ENCODE measurements at places on chromosomes 1 and 21. TPM values are rescaled to one million over a fixed set of nuclear protein-coding genes. Genes with fewer than 3 reads are reported as not detected.

DNA sequence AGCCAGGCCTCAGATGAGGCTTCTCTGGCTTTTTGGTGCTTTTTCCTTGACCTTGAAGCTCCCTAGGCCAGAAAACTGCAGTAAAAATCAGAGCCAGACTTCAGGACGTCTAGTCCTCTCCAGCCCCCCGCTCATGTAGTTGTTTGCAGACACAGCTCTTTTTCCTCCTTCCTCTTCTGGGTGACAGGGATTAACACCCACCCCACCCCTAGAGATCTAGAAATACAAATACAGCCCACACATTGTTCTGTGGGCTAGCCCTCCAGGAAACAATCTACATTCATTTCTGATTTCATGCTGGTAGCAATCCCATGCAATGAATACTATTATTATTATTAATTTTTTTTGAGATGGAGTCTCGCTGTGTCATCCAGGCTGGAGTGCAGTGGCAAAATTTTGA is 9.9 kb upstream of the CLSTN1 start:
- H3K27me3 ChIP-seq: peaks cover 3% of the 10 kb centered on the region
- H3K4me3 ChIP-seq: no peak overlapping the region
- peaks cover 15% of the 10 kb centered on the region for H3K4me1 ChIP-seq
- H3K36me3 ChIP-seq: no peaks in the 10 kb centered on the region

DNA sequence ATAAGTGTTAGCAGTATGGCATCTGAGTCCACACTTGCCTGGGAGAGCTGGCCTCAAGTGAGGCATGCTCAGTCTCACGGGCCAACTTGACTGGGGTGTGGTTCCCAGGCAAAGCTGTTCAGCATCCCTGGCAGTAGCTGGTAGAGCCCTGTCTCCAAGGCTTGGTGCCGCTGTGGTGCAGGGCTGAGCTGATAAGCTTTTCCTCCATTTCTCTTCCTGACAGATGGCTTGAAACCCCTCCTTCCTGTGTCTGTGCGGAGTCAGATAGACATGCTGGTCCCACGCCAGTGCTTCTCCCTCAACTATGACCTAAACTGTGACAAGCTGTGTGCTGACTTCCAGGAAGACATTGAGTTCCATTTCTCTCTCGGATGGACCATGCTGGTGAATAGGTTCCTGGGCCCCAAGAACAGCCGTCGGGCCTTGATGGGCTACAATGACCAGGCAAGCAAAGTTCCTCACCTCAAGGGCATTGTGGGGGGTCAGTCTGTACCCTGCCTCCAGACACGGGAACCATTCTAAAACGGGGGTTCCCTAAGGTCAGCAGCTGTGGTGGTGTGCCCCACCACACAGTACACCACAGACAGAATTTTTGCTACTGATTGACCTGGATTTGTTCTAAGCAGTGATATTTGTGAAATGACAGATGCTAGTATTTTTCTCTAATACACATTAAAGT is 13.7 kb upstream of the MIIP start:
- H3K27ac ChIP-seq: no peak overlapping the region
- H3K36me3 ChIP-seq: peaks cover 11% of the 10 kb centered on the region
- H3K4me1 ChIP-seq: no peaks in the 10 kb centered on the region
- no peak overlapping the region for H3K4me3 ChIP-seq
- DNase-seq: no peak

- peaks cover 23% of the 10 kb centered on the region for H3K4me1 ChIP-seq
- no peak overlapping the region for H3K4me3 ChIP-seq
- H3K27ac ChIP-seq: no peak overlapping the region
- peaks cover 5% of the 10 kb centered on the region for H3K27me3 ChIP-seq
- DNase-seq: no peak
- no peaks in the 10 kb centered on the region for H3K36me3 ChIP-seq
These were observed 123.7 kb downstream of the FOXD2 start for GRCh38 chr1:47561523-47562007.

- no peak for DNase-seq
- H3K4me3 ChIP-seq: no peak overlapping the region
- H3K4me1 ChIP-seq: peaks cover 18% of the 10 kb centered on the region
- H3K36me3 ChIP-seq: no peaks in the 10 kb centered on the region
- H3K27ac ChIP-seq: no peak overlapping the region
These were observed 276.6 kb downstream of the NFIA start for GRCh38 chr1:61358770-61359455.

DNA sequence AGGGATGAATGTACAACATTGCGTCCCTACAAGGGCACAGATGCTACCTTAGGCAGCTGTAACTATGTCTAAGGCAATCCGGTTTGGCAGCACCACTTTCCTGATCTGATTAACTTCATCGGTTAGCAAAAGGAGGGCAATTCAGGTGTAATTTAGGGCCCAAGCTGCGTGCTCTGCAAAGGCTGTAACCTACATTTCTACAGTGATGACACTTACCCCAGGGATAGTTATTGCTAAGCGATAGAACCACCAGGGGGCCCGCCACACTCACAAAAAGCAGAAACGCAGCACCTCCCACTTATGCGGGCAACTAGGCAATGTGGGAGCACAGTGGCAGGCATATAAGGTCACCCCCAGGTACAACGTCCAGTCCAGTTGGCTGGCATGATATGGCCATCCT is 113.5 kb downstream of the GDAP2 start:
- peaks cover 3% of the 10 kb centered on the region for H3K4me1 ChIP-seq
- H3K4me3 ChIP-seq: no peak overlapping the region
- H3K27me3 ChIP-seq: peaks cover 9% of the 10 kb centered on the region

Gene KCNE2
- total RNA-seq: not detected

Gene C1orf167
- not detected for total RNA-seq

Gene KRTAP6-1
- total RNA-seq: not detected
